Panc1 (cell line): ENCODE measurements at places on chromosomes 1 and 21.
A peak's percentile ranks its signal among the peaks of the same experiment; 100 is the strongest.

DNA sequence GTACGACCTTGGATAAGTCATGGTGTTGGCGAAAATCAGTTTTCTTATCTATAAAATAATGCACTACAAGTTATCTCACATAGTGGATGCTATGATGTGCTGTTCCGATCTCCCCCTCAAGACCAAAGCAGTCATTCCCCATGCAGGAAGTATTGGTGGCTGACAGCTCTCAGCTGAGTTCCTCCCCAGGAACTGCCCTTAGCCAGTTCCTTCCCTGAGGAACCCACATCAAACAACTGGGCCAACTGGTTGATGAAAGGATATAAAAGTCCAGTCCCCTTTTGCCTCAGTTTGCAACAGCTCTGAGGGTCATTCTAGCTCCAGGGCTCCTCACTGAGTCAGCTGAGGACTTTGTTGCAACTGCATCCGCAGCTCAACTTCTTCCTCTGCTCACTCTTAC lies 16.1 kb upstream of the SLAMF1 start:
- DNase-seq: no peak
- H3K27me3 ChIP-seq: no peaks in the 10 kb centered on the region; the same call in 1 of the 2 replicates
- no peak overlapping the region for H3K27ac ChIP-seq
- H3K36me3 ChIP-seq: no peaks in the 10 kb centered on the region
- no peak overlapping the region for H3K4me3 ChIP-seq

DNA sequence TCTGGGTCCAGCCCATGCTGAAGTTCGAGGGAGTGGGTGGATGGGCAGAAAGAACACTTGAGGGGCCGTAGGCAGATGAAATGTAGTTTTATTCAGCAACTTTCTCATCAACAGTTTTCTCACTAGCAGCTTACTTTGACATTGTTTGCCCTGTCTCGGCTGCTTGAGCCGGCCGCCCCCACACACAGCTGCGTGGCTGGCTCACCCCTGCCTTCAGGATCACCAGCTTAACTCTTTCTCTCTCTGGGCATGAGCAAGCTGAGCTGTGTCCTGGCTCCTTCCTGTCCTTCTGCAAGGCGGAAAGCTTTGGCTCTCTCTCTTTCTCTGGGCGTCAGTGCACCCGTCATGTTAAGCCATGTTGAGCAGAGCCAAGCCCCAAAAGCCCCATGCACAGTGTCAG lies 104.4 kb upstream of the GNG12 start:
- H3K27me3 ChIP-seq: no peaks in the 10 kb centered on the region
- H3K4me3 ChIP-seq: no peak overlapping the region
- H3K36me3 ChIP-seq: no peaks in the 10 kb centered on the region
- no peaks in the 10 kb centered on the region for H3K4me1 ChIP-seq
- no peak for DNase-seq
- H3K27ac ChIP-seq: no peak overlapping the region

DNA sequence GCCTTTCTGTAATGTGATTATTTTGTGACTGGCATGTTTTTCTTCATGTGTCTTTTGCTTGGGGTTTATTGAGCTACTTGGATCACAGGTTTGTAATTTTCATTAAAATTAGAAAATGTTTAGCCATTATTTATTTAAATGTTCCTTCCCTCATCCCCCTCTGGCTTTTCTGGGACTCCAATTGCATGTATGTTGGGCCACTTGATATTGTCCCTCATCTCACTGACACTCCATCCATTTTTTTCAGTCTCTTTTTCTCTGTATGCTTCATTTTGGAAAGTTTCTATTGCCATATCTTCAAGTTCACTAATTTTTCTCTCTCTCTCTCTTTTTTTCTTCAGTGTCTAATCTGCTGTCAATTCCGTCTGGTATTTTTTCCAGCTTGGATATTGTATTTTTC lies 390.1 kb downstream of the PRDM2 start:
- no peak overlapping the region for H3K4me3 ChIP-seq
- no peaks in the 10 kb centered on the region for H3K4me1 ChIP-seq

DNA sequence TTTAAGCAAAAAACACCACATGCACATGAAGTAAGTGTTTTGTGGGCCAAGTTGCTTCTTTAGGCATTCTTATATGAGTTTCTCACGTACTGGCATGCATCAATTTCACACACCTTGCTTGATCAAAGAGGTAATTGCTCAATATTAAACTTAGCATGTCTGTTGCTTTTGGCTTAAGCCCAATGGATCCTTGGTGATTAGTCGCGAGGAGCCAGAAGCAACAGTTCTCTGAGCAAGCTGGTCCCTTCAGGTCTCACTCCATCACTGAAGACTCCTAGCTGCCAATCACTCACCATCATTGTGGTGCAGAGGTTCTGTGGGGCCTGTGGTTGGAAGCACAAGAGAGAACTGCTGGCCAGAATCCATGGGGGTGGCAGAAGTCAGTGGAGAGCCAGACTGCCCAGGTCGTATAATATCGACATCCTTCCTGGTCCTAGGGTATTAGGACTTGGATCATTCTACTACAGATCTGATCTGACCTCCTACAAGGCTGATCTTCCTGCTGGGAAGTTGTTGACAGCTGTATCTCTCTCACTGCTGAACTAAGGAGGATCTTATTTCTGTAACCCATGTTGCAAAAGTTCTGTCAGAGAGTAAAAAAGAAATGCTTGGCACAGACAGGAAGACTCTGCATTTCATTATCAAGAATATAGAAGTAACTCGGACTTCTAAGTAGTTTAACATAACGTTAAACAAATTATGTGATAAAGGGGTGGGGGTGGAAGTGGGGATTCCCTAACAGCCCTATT lies 140.5 kb downstream of the NTPCR start:
- H3K27me3 ChIP-seq: no peaks in the 10 kb centered on the region
- H3K36me3 ChIP-seq: no peaks in the 10 kb centered on the region
- no peak for DNase-seq
- no peaks in the 10 kb centered on the region for H3K4me1 ChIP-seq
- H3K4me3 ChIP-seq: no peak overlapping the region
- no peak overlapping the region for H3K27ac ChIP-seq

DNA sequence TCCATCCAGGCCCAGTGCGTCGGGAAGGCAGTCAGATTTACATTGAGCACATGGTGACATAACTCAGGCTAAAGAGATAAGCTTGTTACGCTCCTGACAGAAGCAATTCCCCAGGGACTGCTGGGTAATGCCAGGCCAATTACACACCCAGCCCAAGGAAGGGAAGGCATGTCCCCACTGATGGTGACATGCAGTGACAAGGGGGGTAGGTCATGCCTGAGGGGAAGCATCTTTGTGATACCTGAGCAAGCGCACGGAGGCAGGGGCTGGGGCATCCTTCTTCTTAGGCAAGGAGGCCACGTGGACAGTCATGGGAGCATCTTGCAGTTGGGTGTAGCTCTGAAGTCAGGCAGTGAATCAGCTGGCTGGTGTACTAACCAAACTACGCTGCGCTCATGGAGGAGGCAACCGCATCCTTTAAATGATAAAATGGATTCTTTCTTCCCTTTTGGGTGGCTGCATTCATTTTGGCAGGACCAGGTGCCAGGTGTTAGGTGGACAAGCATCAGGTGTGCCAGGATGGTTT lies 39.6 kb upstream of the GRIK3 start:
- DNase-seq: no peak
- H3K36me3 ChIP-seq: no peaks in the 10 kb centered on the region
- no peaks in the 10 kb centered on the region for H3K4me1 ChIP-seq
- H3K27ac ChIP-seq: no peak overlapping the region
- H3K27me3 ChIP-seq: peaks cover 11% of the 10 kb centered on the region
- no peak overlapping the region for H3K4me3 ChIP-seq

DNA sequence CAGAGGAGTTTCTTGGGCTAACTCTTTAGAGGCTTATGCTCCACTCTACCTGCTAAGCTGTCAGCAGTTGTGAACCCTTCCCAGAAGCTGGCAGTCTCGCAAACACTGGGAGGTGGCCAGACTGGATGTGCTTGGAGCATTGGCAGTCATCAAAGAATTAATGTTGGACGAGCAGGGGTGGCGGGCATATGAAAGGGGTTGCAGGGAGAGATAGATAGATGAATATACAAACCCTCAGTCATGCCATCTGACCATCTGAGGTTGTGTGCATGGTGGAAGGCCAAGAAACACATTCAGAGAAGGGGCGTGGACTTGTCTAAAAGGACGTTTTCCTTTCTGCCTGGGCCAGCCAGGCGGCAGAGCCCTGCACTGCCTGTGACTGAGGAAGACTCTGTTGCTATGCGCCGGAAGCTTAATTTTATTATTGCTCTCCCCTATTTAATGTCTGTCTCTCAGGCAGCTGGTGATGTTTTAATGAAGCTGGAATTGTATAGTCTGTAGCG lies 164.4 kb downstream of the PBX1 start:
- H3K27me3 ChIP-seq: no peaks in the 10 kb centered on the region; the same call in 1 of the 2 replicates
- DNase-seq: no peak
- H3K4me1 ChIP-seq: no peaks in the 10 kb centered on the region
- H3K36me3 ChIP-seq: no peaks in the 10 kb centered on the region

DNA sequence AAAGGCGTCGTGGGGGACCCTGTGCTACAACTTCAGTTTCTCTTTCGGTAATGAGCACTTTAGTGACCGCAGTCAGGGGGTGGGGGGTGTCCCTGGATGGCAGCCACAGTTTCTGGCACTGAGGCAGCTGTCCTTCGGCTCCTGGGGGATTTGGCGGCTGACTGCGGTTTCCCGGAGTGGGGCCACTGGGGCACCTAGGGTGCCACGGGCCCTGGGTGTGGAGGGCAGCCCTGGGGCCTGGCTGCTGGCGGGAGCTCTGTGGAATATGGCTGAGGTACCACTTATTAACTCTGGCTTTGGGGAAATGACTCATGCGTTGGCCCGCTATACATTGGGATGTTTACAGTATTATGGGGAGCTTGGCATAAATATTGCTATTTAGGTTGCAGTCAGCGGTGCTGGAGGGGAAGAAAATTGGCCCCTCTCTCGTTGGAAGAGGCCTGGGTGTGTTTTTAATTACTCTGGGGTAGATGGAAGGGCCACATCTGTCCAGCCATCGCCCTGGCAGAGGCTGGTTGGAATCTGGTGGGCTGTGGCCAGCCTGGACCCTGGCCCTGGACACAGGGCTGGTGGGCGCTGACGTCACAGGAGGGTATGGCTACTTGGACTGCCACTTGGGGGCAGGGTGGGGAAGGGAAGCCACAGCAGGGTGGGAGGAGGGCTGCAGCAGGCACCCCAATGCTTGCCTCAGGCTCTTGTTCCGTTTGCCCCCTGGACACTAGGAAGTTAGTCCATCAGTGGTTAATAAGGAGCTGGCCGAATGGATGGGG lies 2.0 kb downstream of the EPHB2 start:
- H3K27ac ChIP-seq: peak overlapping the region; percentile 31
- H3K36me3 ChIP-seq: no peaks in the 10 kb centered on the region
- peaks cover 37% of the 10 kb centered on the region for H3K4me1 ChIP-seq
- no peak for DNase-seq
- H3K27me3 ChIP-seq: no peaks in the 10 kb centered on the region

DNA sequence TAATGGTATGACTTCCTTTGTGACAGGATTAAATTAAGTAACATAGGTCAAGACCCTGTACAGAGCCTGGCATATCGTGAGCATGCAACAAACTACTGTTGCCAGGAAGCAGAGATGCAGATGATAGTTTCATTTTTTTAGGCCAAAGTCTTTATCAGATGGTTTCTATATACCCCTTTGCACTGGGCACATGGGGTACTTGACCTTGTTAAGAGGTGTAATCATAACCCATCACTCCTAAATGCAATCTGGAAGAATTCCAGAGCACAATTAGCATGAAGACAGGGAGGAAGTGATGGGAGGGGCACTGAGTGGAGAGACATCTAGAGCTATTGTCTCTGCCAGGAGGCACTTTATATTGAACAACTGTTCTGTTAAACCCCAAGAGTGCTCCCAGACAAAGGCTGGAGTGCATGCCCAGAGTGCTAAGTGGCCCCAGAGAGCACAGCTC lies 22.1 kb downstream of the ZBTB17 start:
- peaks cover 49% of the 10 kb centered on the region for H3K4me1 ChIP-seq
- H3K27me3 ChIP-seq: no peaks in the 10 kb centered on the region
- DNase-seq: no peak

GRCh38 chr1:65344171-65344814 lies 35.0 kb downstream of the DNAJC6 start:
- H3K27ac ChIP-seq: no peak overlapping the region
- no peaks in the 10 kb centered on the region for H3K4me1 ChIP-seq
- no peak for DNase-seq
- H3K27me3 ChIP-seq: no peaks in the 10 kb centered on the region

GRCh38 chr1:82706741-82707140 lies 906.0 kb downstream of the ADGRL2 start:
- DNase-seq: no peak
- no peak overlapping the region for H3K27ac ChIP-seq
- no peak overlapping the region for H3K4me3 ChIP-seq
- no peaks in the 10 kb centered on the region for H3K4me1 ChIP-seq
- H3K36me3 ChIP-seq: no peaks in the 10 kb centered on the region

- no peaks in the 10 kb centered on the region; the same call in 1 of the 2 replicates for H3K27me3 ChIP-seq
- no peak overlapping the region for H3K4me3 ChIP-seq
- no peaks in the 10 kb centered on the region for H3K4me1 ChIP-seq
- no peaks in the 10 kb centered on the region for H3K36me3 ChIP-seq
- H3K27ac ChIP-seq: no peak overlapping the region
These were observed 162.1 kb downstream of the PTPRU start for GRCh38 chr1:29398431-29398830.

DNA sequence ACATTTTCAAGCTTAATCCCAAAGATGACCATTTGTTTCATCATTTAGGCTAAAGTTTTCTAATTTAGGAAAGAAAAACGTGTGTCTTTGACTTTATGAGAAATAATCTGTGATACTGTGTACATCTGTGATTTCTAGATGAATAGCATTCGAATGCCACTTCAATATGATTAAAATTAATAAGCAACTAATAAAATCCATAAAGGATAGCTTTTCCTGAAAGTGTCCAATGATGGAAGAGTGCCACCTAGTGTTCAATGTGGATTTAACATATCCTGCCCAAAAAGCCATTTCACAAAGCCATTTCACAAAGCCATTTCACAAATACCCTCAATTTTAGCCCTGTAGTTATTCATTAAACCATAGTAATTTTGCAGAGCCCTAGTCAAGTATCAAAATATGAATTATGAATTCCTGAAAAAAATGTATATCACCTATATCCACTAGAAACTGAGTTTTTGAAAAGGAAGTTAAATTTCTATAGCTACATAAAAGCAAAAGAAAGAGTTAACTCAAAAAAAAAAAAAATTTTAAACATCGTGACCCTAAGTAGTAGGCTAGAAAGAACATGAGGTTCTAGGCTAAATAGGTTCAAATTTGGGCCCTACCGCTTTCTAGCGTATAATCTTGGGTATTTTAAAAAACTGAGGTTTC lies 19.1 kb downstream of the NME7 start:
- H3K27me3 ChIP-seq: no peaks in the 10 kb centered on the region
- no peak overlapping the region for H3K4me3 ChIP-seq
- DNase-seq: no peak
- H3K36me3 ChIP-seq: no peaks in the 10 kb centered on the region
- H3K27ac ChIP-seq: no peak overlapping the region

DNA sequence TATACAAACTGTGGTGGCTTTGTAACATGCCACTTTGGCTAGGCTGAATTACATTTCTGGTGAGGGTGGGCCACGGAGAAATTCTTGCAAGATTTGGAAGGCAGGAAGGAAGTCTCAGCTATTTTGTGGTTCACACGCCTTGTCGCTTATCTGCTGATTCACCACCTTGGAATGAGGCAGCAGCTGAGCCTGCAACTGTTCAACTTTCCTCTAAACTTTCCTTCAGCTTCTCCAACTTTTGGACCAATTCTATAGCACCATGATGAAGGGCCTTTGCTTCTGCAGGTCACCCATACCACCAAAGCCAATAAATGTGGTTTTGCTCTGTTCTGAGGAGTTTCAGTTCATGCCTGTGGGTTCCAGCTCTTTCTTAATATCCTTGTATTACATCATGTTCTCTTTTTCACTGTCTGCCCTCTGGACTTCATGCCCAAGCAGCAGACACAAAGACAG lies 337.6 kb upstream of the SNX7 start:
- DNase-seq: peak; percentile 57
- H3K4me3 ChIP-seq: no peak overlapping the region
- no peaks in the 10 kb centered on the region for H3K4me1 ChIP-seq
- no peaks in the 10 kb centered on the region for H3K27me3 ChIP-seq

- no peaks in the 10 kb centered on the region for H3K4me1 ChIP-seq
- no peak overlapping the region for H3K4me3 ChIP-seq
- no peak overlapping the region for H3K27ac ChIP-seq
- no peaks in the 10 kb centered on the region for H3K36me3 ChIP-seq
These were observed 444.1 kb downstream of the PLPP3 start for GRCh38 chr1:56135069-56135863.
